ENCODE measurements at places on chromosomes 2 and 18. TPM values are rescaled to one million over a fixed set of nuclear protein-coding genes. Genes with fewer than 3 reads are reported as not detected.

TWIST2 gene
- 20.4 TPM for total RNA-seq

RAB17 gene
- 0.40 TPM for total RNA-seq

KIAA2012 gene
- total RNA-seq, result not detected

TDRD15 gene
- total RNA-seq, result 6.7 TPM

EFR3B gene
- total RNA-seq, result 4.3 TPM

KCNG3 gene
- total RNA-seq, result 0.06 TPM

FLACC1 gene
- total RNA-seq, result not detected

ANKRD62 gene
- not detected for total RNA-seq

NAT8 gene
- total RNA-seq, result not detected

Measured in Daoy (cell line).